ENCODE measurements at places on chromosomes 3 and 15.

DNA sequence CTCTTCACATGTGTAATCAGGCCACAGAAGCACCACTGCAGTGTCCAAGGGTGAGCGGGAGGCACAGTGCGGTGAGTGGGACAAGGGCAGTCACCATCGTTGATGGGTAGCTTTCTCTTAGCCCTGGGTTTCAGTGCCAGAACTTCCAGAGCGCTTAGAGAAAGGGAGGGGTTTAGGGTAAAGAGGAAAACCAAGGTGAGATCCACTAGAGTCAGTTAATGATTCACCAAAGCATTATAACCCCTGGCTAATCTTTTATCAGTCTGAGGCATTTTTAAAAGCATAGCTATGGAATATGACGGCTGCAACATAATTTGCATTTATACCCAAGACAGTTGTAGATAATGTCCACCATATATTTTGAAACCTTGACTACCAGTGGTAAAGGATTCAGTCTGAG is 94.8 kb downstream of the SHQ1 start:
- no peak for DNase-seq

GRCh38 chr3:15535732-15536131 is 14.2 kb upstream of the COLQ start:
- DNase-seq = no peak

GRCh38 chr3:121918779-121919483 is 24.7 kb downstream of the SLC15A2 start:
- no peak for DNase-seq

DNA sequence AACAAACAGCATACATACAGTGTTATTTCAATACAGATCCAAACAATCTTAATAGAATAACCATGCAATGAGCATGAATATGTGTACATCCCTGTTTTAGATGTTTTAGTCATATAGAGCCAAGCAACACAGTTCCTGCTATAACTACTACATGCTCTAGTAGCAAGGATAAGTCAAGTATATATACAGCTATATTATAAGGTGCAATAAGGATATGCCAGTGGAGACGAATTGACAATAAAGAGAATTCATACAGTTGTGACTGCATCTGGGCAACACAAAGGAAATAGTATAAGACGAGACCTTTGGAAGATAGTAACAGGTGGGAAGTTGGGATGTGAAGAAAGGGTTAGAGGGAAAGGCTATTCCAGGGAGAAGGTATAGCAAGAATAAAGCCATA is 103.4 kb downstream of the TPRG1 start:
- DNase-seq = no peak

DNA sequence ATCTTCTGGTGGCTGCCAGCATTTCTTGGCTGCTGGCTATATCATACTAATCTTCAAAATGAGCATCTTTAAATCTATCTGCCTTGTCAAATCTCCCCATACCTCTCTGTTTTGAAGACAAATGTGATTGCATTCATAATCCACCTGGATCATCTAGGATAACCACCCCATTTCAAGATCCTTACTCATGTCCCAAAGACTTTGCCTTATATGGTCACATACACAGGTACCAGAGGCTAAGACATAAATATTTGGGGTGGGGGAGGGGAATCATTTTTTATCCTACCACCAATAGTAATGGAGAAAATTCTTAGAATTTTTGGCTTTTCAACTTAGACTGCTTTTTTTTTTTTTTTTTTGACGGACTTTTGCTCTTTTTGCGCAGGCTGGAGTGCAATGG is 970.8 kb downstream of the PLOD2 start:
- DNase-seq = no peak

DNA sequence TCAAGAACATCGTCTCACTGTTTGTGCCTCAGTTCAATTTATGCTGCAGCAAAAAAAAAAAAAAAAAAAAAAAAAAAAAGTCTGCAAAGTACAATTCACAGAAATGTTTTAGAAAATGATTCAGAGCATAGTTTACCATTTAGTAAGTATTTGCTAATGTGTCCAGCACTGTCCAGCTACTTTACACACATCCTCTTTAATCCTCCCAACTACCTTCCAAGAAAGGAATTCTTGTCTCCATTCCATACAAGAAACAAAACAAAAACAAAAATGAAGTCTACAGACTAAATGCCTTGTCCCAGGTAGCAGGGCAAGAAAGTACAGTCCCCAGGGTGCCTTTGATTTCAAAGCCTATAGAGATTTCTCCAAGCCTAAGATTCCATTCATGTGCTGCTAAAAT is 38.9 kb upstream of the SNTN start:
- no peak for DNase-seq

DNA sequence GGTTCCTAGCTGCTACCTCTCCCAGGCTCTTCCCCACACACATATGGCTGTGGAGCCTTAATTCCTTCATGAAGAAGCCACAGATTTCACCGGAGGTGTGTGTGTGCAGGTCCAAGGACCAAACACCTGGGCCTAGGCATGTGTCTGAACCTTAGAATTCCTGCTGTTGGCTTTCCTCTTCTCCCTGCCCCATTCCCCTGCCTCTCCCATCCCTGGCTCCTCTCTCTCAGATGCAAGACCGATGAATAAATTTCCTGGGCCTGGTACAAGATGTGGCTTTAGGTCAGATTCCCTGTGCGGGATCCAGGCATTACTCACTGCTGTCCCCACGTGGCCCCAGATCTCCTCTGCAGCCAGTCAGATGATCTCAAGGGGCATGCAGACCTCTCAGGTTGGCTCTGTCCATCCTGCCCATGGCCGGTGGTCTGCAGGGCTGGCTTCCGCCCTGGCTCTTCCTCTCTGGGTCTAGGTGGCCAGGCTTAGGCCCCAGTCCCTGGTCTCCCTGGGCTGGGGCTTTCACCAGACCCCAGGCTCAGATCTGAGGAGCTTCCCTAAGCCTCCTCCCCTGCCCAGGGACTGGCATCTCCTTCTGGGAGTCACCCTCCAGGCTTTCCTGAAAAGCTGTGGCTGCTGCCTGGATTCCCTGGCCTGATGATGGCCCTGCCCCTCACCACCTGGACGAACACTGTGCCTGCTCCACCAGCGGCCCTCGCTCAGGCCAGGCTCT is 20.5 kb downstream of the CCR9 start:
- no peak for DNase-seq

DNA sequence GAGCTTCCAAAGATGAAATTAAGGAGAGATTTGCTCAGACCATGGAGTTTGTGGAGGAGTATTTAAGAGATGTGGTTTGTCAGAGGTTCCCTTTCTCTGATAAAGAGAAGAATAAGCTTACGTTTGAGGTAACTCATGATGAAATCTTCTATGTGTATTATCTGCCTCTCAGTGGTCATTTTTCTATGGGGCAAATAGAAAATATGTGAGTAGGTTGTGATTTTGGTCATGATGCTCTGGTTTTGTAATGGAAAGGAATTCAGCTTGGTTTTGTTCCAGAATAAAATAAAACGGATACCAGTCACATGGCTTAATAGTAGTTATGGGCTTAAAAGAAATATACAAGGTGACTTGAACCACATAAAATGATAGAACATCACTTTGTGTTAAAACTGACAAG is 181.1 kb downstream of the ITPR1 start:
- DNase-seq = no peak

DNA sequence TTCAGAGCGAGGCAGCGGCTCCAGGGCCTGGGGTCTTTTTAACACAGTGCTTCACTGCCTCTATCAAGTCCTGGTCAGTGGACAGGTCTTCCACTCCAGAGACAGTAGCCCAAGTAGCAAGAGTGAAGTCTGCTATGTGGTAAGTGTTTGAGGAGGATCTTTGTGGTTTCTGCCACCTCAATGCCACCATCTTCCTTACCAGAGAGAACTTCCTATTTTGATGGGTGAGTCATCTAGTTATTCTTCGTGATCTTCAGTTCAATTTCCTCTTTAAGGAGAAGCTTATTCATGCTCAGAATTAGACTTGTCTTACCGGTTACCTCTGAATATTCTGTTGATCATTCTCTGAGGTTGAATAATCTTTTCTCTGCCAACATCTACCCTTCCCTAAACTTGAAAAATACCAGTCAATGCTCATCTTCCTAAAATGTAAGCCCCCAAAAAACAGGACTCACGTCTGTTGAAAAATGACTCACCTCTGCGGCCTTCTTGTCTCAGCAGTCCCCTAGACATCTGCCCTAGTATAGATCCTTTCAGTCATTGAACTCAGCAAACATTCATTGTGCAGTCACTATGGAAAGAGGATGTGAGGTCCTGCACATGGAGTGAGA is 32.2 kb upstream of the BCL6 start:
- DNase-seq = no peak

- DNase-seq = no peak
Observed at GRCh38 chr3:31952205-31952604, 28.9 kb downstream of the OSBPL10 start.

DNA sequence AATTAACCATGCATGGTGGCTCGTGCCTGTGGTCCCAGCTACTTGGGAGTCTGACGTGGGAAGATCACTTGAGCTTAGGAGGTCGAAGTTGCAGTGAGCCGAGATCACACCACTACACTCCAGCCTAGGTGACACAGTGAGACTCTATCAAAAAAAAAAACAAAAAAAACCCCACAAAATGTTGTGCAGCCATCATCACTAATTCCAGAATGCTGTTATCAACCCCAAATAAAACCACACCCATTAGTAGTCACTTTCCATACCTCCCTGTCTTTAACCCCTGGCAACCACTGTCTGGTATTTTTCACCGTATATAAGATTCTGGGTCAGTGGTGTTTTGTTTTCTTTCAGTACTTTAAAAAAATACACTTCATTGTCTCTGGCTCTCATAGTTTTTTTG is 16.6 kb downstream of the HMCES start:
- DNase-seq = no peak

GRCh38 chr3:180252683-180253082 is 215.9 kb upstream of the PEX5L start:
- DNase-seq = no peak

- no peak for DNase-seq
Observed at GRCh38 chr3:69009559-69010410, 3.7 kb downstream of the EOGT start.

GRCh38 chr3:113002679-113003078 is 11.9 kb downstream of the GTPBP8 start:
- peak; percentile 20 for DNase-seq

DNA sequence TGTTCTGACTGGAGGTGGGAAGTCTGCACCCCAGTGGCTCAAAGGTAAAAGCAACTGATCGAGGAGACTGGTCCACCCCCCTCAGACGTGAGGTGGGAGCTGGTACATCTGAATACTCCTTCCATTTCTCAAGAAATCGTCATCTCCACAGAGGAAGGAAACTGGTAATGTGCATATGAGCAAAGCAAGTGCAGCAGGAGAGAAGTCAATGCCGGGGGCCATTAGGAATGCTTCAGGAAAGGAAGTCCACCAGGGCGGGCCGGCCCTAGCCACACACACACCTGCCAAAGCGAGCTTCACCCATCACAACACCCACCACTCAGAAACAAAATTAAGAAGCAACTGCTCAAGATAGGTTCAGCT is 8.5 kb downstream of the TBC1D2B start:
- DNase-seq = no peak

DNA sequence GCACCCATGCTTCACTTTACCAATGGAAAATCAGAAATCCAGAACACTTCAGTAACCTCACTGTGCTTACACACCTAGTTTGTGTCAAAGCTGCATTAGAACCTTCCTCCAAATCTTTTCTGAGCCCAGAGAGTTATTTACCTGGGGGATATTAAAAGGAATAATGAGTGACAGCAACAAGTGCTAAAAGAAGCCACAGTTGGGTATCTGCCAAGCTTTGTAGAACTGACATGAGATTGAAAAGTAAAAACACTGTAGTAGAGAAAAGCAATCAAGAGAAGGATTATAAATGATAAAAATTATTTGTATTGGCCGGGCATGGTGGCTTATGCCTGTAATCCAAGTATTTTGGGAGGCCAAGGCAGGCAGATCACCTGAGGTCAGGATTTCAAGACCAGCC is 8.8 kb upstream of the TBC1D23 start:
- DNase-seq = no peak

- DNase-seq = no peak
Observed at GRCh38 chr15:81021321-81021720, 20.6 kb downstream of the TLNRD1 start.

GRCh38 chr15:68587769-68588385 is 9.1 kb downstream of the CORO2B start:
- no peak for DNase-seq

DNA sequence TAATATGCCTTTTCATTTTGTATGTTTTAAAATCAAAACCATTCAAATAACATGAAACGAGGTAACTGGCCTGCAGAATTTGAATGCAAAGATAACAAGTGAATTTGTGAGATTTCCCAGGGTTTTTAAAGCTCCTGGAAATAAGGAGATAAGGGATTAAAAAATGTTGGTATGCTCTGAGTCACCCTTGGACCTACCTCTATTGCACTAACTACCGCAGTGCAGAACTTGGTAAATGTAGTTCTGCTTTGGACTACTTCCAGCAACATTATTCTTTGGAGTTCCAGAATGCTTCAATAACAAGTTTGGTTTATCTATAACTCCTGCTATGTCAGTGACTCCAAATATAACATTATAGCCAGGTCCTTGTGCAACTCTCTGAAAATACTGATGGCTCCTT is 201.7 kb downstream of the GAP43 start:
- no peak for DNase-seq

DNA sequence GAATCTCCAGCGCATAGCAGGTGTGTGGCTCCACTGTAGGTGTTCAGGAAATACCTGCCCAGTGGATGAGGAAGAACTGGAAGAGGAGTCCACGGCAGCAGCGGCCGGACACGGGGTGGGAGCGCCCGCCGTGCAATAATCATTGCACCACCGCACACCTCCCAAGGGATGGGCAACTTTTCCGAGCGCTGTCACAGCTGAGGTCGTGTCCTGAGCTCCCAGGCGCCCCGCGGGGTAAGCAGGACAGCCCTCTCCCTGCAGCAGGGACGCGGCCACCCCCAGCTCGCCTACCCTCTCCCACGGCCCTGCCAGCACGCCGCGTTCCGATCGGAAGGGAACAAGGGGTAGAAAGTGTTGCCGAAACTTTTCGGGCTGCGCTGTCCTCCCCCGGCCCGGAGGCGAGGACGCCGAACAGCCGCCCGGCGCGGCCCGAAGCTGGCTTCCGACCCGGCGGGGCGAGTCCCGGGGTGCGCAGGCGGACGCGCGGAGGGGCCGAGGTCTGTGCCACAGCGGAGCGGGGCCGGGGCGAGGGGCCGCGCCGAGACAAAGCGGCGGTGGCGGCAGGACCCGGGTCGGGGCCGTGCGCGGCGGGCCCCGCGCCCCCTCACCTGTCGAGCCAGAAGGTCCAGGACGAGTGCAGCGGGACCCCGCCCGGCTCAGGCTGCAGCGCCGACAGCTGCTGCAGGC is 475 bp downstream of the EIF4E3 start:
- peak; percentile 23 for DNase-seq

DNA sequence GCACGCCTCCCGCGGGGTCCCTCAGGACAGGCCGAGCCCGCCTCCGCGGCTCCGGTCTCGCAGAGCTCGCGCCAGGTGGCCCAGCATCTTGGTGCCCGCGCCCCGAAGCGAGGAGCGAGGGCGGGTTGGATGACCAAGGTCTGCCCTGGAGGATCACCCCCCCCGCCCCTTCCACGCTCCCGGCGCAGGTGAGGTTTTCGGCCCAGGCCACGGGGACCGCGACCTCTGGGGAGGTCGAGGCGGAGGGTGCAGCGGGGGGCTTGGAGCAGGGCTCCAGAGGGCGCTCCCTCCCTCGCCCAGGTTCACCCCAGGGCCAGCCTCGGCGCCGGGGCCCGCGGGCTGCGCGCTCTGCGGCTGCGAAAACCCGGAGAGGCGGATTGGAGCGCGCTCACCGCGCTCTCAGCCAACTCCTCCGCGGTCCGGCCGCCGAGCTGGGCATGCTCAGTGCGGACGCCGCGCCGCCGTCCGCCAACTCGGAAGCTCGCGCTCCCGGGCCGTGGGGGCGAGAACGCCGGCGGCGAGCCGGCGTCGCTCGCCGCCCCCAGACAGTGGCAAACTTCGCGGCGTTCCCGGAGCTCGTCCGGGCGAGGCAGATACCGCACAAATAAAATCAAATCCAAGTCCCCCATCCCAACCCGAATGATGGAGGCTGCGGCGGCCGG is at the start of gene MED12L:
Gene MED12L, plus strand, starts transcription at position 438 of the 662 bp plus-strand sequence. CDS start 1,263 bp downstream, outside the sequence.
- DNase-seq = peak; percentile 4
